Caki2 (cell line): ENCODE measurements at places on chromosomes 3 and 15. TPM values are rescaled to one million over a fixed set of nuclear protein-coding genes. Genes with fewer than 3 reads are reported as not detected.
A peak's percentile ranks its signal among the peaks of the same experiment; 100 is the strongest.

Gene ZDHHC3
- 56.6 and 76.1 TPM in 2 replicates for total RNA-seq

- no peak for DNase-seq
Observed at GRCh38 chr3:31661286-31661685, 128.6 kb downstream of the STT3B start.

DNA sequence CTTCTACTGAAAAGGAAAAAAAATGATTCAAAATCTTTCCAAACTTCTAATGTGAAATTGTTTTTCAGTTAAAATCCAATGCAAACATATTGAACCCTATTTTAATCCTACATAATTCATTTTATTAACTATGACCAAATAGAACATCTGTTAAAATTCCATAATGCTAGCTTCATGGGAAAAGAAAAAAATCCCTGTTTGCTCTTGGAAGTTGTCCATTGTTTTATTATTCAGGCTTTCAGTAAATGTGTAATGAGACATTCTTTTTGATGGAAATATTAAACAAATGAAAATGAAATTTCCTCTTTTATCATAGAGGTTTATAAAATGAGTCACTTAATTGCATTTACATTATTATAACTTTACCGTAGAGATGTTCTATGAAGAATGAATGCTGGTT lies 49.5 kb downstream of the SLC25A26 start:
- no peak for DNase-seq

Gene ATOSA
- 0.23 and 1.6 TPM in 2 replicates for total RNA-seq

DNA sequence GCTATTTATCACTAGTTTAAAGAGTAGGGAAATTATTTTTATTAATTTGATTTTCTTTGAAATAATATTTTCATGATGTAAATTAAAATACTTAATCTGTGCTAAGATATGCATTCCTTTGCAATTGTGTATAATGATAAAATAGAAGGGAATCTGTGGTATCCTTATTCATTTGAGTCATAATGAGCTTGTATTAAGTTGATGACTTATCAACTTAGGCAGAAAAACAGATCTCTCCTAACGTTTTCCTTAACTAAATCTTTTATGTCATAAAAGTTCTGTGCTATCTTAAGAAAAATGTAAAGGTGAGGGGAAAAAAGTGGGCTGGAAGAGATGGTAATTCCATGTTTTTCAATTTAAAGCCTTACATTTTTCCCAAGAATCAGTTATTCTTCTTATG lies 1.9 kb downstream of the FGF7 start:
- DNase-seq, result no peak

Gene GPR171
- total RNA-seq, result not detected in 2 replicates

GRCh38 chr15:70698426-70698825 lies 64.9 kb downstream of the UACA start:
- no peak for DNase-seq

DNA sequence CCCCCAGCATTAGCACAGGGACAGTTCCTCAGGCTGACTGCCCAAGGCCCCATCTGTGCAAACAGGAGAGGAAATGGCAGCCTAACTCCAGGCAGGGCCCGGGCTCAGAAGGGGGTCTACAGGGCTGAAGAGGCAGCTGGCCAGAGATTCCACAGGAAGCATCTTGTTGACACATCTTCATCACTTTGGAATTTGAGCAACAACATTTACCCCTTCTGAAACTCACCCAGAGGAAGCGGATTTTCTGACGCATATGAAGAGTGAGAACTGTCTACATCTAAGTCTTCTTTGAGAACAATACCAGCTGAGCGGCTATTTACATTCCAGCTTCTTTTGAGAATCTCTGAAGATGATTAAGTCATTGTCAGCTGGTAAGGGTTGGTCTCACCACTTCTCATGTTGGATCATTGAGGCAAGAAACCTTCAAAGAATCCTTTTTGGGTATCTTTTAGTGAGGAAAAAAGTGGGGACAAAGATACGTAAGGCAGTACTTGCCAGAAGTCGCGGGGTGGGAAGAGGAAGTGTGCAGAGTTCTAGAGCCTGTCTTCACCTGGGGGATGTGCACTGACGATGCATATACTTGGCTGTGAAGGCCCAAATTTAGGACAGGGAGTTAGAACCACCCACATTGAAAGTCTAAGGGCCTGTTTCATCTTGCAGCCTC lies 25.4 kb upstream of the SRP14 start:
- no peak for DNase-seq

- no peak for DNase-seq
Observed at GRCh38 chr3:123042413-123042812, 14.8 kb upstream of the SEMA5B start.

GRCh38 chr15:78399091-78399490 lies 38.9 kb upstream of the IREB2 start:
- DNase-seq, result no peak

Gene SLC6A20
- total RNA-seq, result 0.10 and 0.26 TPM in 2 replicates

Gene KCNAB1
- not detected in 2 replicates for total RNA-seq

DNA sequence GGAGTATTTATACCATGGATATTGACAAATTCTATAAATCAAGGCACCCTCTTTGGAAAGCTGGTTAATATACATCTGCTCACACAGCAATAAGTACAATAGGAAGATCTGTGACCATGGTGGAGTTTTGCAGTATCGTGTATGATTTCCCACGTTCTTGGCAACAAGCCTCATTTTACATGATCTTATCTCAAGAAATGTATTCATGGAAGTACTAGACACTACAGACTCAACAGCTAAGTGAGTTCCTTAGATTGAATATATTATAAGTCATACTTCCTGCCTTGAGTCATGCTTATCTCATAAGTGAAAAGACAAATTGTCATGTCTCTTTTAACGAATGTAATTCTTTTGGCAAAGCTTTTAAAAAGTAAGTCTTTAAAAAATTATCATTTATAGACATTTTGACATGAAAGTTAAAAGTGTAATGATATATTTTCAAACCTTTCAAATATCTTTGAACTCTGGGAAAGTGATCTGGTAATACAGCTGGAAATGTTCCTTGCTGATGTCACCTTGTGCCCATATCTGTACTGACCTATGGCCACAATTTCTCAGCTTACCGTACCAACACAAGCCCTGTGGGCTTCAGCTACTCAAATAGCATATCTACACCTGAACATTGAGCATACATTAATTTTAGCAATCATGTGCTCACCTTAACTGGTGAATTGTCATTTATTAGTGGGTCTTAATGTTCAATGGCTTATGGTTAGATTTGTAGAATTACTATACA lies 130.3 kb upstream of the TMC3 start:
- DNase-seq, result no peak

DNA sequence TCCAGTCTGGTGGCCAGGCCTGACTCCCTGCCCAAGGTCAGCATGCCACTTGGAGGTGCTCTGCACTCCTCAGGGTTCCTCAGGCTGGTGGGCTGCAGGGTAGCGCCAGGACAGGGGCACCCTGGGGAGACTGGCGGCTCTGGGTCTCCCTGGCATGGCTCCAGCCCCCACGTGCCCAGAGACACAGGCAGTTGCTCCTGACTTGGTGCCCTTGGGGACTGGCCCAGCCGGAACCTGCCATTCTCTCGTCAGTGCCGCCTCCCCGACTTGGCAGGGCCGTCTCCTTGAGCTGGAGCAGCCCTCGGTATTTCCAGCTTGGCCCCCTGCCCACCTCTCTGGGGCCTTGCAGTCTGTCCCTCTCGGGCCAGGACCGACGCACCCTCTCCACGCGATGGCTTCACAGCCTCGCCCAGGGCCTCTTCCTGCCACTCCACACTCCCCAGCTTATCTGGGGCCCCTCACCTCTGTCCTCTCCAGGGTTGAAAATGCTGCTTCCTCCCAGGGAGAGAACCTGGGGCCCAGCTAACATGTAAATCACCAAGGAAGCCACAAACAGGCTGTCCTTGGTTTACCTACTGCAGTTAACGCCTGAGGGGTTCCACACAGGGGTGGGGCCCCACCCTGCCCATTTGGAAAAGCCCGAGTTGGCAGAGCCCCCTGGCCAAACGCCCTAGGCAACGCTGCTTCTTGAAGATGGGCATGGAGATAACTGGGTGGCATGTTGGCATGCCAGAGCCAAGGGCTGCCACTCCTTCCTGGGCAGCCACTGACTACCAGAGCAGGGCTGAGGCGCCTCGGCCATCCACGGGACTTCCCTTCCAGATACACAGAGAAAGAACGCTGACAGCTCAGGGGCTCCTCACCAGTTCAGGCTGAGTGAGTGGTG lies 61.4 kb downstream of the SMAD6 start:
- peak; percentile 72 for DNase-seq

Gene SEMA5B
- 0.07 and 0.67 TPM in 2 replicates for total RNA-seq

DNA sequence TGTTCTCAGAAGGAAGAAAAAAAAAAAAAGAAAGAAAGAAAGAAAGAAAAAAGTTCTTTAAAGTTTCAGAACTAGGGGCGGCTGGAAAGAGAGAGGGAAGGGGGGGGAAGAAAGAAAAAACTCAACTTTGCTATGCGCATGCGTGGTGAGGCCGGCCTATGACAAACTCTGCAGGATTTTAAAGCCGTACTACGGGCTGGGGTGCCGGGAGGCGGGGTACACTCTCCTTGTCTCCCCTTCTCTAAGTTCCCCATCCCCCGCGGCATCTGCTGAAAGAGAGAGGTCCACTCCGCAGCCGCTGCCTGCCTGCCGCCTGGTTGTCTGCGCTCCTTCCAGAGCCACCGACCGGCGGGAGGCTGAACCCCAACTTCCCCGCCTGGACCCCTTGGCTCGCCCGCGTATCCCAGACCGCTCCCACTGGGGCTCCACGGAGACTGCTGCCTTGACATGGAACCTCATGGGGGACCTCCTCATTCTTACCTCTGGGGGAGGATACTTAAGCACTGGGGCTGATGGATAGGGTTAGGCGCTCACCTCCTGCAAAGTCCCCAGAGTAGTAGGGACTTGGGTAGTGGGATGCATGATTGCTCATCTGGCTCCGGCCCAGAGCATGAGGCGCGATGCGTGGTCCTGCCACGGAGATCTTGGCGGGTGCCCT lies 1.4 kb upstream of the WNT5A start:
- peak; percentile 63 for DNase-seq

GRCh38 chr3:29747991-29748390 lies 467.1 kb downstream of the RBMS3 start:
- DNase-seq, result no peak

Gene A4GNT
- not detected in 2 replicates for total RNA-seq
